Kidney epithelial cell (primary cell): ENCODE measurements at places on chromosomes 6 and 20. TPM values are rescaled to one million over a fixed set of nuclear protein-coding genes. Genes with fewer than 3 reads are reported as not detected.

DNA sequence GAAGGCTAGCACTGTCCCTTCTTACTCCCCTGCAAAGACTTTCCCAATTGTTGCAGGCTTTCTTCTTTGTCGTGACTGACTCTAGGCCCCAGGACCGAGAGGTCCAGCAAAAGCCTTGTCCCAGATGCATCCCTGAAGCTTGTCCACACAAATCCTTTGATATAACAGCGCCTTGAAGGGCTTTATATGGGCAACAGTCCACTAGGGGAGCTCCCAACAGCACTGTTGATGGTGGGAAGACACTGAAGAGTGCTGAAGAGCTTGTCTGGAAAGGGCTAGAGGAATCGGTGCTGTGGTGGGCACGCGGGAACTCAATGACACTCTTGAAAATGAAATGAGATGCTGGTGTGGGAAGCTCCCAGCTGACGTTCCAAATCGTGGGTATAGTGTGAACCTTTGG, 316.1 kb upstream of the CDH4 start:
- DNase-seq: no peak

DNA sequence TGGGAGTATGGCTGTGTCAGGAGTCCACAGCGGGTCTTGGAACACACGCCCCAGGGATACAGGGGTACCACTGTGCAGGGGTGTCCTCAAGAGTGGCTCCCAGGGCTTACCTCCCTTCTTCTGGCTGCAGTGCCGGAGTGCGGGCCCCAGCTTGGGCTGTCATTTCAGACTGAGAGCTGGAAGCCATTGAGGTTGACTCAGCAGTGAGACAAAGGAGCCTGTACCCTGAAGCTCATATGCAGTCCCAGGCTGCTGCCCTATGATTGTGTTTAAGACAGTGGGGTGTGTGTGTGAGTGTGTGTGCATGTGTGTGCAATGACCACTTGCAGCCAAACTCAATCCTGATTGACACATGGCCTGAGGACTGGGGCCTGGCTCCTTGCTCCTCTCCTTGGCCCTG, 167.7 kb upstream of the AFDN start:
- no peak for DNase-seq

DNA sequence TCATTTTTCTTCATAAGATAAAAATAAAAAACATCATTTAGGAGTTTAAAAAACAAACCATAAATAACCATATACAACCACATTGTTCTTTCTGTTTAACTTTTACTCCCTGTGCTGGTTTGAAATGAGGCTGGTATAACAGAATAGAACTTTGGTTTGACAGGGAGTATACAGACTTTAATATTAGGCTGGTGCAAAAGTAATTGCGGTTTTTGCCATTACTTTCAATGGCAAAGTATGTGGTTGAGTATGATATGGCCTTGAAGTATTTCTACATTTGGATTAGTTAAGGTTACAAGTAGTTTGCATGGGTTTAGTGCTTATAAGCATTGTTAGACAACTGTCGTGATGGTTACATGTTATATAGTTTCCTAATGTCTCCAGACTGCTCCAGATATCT, 29.0 kb upstream of the COL10A1 start:
- DNase-seq: no peak

- no peak for DNase-seq
These were observed 17.8 kb downstream of the MAP3K5 start for GRCh38 chr6:136774228-136775041.

Gene DEFB124
- total RNA-seq: not detected in 2 replicates

DNA sequence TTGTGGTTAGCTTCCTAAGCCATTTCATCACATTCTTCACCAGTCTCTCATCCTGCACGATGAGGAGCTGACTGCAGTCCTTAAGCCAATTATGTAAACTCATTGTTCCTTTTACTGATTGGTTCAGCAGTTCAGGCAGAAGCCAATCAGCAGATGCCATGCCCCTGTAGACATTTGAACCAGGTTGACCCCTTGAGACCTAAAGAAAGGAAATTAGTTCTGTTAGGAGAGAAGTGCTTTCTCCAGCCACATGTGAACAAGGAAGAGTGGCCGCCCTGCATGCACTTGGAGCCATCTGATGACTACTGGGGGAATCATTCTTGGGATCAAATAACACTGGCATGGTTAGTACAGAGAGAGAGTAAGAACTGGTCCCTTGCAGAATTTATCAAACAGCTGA, 535.2 kb upstream of the ID4 start:
- DNase-seq: no peak

DNA sequence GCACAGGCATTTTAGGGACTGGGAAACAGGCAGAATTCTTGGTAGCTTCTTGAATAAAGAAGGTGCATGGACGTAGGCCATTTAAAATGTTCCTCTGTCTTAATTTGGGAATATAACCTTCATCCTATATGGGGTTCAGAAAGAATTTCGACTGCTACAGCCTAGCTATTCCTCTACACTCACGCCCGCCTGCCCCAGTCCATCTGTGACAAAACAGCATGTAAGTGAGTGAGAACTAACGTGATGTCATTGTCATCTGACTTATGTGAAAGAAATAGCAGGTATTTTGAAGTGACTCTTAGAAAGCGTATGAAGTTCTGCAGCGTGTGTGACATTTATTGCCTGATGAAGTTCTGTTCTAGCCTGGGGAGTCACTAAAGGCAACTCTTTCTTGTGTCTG, 52.2 kb upstream of the SLC22A1 start:
- DNase-seq: no peak

Gene MAP1LC3A
- total RNA-seq: 63.0 and 72.5 TPM in 2 replicates

DNA sequence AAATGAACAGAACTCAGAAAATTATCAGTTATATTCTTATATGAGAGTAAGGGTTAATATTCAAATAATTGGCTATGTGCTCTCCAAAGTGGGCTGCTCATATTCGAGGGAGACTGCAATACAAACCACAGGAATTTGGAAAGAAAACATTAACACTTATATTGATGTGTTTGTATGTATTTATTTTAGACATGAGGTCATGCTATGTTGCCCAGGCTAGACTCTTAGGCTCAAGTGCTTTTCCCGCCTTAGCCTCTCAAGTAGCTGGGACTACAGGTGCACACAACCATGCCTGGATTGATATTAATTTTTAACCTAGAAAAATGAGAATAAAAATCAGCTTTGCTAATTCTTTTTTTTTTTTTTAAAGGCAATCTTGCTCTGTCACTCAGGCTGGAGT, 35.0 kb downstream of the BTBD9 start:
- DNase-seq: peak; percentile 7

DNA sequence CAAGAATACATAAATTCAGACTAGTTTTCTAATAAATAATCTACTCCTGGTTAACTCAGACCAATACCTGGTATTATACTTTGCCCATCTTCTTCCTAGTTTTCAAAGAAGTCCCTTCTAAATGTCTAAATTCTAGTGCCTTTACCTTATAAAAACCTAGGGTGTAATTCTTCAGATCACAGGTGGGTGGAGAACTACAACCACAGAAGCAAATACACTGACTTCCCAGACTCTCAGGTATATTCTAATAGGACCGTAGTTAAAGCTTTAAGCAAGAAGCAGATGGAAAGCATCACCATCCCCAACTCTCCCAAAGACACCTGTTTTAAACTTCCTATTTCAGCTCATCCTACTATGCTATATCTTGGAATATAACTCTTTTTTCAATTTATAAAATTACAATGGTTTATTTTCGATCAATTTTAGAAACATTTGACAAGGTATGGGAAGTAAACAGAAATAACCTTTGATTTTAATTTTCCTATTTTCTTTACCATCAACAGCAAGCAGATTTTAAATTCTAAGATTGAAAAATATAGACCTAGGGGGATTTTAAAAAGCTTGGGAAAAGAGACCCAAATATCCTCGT, 15.8 kb downstream of the MAN1A1 start:
- no peak for DNase-seq

DNA sequence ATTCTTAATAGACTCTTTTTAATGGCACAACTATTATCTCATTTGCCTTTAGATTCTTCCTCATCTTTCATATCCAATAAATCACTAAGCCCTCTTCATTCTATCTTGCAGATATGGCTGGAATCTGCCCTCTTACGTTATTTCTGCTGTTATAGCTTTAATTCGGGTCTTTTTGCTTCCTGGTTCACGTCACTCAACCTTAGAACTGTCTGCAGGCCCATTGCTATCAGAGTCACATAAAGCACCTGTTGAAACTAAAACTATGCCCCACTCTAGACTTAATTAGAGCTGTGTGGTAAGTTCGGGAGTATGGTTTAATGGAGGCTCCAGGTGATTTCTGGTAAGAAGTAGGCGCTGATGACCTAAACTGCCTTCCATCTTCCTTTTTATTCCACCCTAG, 988 bp downstream of the QRSL1 start:
- no peak for DNase-seq

DNA sequence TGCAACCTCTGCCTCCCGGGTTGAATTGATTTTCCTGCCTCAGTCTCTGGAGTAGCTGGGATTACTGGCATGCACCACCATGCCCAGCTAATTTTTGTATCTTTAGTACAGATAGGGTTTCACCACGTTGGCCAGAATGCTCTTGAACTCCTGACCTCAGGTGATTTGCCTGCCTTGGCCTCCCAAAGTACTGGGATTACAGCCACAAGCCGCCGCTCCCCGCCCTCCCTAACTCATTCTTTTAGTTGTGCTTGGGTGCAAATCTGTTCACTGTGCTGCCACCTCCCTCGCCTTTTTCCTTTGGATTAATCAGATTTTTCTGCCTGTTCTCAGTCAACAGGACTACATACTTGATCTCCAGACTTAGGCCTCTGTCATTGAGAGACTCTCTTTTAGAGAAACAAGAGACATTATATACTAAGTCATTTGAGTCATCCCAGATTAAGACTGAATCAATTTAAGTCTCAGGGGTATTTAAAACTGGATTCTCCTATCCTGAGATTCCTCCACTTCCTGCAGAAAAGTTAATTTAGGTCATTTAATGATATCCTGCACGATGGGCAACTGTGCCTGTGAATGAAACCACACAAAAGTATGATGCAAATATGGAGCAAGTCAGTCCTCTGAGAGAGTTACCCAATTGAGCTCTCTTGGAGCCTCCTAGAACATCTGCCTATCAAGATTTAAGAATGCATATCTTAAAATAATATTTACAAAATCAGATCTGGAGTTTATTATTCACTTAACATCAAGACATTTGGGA, 136.1 kb upstream of the THEMIS start:
- DNase-seq: no peak

GRCh38 chr20:24701668-24702067, 232.2 kb downstream of the SYNDIG1 start:
- DNase-seq: no peak

GRCh38 chr6:169971081-169971861, 219.8 kb downstream of the ERMARD start:
- no peak for DNase-seq

DNA sequence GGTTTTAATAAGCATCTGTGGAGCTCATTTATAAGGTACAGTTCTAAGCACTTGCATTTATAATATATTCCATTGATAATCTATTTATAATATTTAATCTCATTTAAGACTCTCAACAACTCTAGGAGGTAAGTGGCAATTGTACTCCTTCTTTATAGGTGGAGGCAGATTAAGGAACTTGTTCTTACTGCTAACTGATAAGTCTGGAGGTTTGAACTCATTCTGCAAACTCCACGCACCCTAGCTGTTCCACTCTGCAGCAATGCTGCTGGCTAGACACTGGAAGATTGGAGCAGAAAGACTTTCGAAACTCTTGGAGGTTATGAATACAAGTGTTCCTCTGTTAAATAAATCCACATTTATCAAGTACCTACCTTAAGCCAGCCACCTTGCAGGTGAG, 793 bp upstream of the HDAC2 start:
- DNase-seq: no peak

DNA sequence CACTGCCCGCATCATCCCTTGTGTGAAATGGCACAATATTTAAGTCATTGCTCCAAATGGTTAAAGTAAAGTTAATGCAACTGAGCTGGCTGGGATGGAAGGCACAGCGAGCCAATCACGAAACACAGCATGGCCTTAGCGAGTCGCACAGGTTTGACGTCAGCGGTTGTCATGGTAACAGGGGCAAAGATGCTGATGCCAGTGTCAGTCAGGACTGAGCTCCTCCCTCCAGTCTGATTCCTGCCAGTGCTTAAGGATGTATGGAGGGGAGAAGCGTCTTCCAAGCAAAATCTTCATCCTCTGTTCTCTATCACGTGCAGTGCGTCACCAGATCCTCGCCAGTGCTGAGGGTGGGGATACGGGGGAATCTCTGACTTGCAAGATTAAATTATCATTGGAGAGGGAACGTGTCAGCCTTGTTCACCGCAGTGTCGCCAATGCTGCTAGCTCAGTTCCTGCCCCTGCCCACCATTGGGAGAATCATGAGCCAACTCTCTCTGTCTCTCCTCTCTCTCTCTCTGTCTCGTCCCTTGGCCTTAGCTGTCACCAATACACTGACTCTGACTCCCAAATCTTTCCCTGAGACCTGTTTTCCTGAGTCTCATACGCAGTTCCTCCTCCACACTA, 24.5 kb downstream of the TSPYL4 start:
- DNase-seq: peak; percentile 77

DNA sequence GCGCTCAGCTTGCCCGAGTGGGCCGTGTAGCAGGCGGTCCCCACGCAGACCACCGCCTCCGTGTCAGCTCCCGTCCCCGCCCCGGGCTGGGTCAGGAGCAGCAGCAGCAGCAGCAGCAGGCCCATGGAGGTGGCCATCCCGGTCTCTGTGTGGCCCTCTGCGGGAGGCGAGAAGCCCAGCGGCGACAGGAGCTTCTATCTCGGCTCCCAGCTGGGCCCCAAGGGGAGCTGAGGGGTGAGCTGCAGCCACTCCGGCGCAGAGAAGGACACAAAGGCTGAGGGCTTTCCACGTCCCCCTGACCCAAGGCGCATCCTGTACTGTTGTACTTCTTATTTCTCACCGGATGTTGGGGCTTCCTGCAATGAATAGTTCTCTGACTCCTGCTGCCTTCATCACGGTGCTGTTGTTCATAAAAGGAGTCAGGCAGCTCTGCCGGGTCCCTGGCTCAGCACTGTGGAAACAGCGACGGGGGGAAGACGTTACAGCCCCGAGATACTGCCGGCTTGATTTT, at the start of gene CD93:
CD93 (minus strand) TSS at position 269 of the 511 bp plus-strand sequence; CDS start at position 137, 132 bp downstream.
- no peak for DNase-seq

DNA sequence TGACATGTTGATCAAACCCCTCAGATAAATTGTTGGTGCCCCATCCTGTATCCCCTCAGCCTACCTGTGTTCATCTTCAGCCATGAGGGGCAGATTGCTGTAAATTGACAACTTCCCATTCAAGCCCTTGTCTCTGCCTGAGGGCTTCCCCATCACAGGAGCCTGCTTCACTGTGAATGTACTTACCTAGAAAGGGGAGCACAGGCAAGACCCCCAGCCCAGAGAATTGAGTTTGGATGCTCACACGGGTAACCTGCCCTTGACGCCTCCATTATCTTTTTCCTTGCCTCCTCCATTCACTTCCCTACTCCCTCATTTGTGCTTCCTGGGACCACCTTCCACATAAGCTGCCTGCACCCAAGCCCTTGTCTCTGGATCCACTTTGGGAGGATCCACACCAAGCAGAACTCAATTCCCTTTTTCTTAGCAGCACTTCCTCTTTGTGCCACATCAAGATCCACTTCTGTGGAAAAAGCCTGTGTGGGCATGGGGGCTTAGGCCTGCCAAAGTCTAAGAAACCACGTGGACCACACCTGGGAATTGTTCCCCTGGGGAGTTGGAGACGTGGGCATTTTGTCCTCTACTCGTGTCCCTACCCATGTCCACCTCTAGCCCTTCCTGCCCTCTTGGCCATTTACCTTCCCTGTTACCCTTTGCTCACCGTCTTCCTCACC, 103.4 kb upstream of the FOXA2 start:
- DNase-seq: no peak

DNA sequence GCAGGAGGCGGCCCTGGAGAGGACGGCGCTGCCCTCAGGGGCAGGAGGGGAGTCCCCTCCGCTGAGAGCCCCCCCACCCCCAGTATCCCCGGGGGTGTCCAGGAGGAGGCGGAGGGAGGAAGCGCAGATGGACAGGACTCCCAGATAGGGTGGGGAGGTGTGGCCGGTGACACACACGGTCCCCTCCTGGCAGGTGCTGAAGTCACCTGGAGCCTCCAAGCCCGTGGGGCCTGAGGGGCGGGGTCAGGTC, 1.4 kb downstream of the STMN3 start:
- DNase-seq: no peak
